ENCODE measurements at places on chromosomes 1 and 21.

DNA sequence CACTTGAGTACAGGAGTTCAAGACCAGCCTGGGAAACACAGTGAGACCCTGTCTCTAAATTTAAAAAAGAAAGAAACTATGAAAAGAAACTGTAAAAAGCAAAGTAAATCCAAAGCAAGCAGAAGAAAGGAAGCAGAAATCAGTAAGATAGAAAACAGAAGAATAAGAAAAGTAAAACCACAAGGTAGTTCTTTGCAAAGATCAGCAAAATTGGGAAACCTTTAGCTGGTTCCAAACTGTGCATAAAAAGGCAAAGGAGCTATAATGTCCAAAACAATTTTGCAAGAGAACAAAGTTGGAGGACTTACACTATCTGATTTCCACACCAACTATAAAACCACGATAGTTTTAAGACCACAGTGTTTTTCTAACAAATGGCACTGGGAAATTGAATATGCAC, 218.8 kb downstream of the RPS6KC1 start:
- no peak for DNase-seq

DNA sequence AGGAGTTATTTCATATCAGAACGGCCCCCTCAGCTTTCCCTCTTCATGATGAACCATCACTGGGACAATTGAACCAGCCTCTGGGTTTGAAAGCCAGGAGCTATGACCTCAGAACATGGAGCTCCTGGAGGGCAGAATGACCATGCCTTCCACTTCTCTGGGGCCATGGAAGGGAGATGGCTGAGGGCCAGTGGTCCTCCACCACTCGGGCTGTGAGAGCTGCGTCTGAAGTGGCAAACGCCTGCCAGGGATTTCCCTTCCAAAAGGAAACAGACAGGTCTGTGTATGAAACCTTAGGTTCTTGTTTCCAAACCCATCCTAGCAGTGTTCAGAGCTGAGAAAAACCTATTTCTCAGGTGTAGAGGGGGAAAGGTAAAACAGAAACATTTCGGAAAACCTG, 22.5 kb downstream of the PKP1 start:
- no peak for DNase-seq

GRCh38 chr1:80540596-80540995, 1260.1 kb upstream of the ADGRL2 start:
- no peak for DNase-seq

- no peak for DNase-seq
These were observed 79.2 kb downstream of the ATP5PO start for GRCh38 chr21:33836408-33836807.

DNA sequence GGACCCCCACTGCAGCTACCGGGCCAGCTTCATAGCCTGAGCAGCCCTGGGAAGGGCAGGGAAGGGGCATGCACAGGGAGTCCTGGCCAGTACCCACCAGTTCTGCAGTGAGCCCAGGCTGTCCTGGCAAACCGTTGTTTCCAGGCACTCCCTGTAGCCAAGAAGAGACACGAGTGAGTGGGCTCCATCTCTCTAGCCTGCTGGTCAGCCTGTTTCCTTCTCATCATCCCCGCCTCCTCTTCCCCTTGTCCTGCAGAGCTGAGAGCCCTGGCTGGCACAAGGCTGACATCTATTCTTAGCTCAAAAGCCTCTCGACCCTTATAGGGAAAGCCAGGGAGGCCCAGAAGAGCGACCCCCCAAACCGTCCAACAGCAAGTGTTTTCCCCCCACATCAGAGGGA, 28.7 kb downstream of the COL16A1 start:
- DNase-seq: no peak

DNA sequence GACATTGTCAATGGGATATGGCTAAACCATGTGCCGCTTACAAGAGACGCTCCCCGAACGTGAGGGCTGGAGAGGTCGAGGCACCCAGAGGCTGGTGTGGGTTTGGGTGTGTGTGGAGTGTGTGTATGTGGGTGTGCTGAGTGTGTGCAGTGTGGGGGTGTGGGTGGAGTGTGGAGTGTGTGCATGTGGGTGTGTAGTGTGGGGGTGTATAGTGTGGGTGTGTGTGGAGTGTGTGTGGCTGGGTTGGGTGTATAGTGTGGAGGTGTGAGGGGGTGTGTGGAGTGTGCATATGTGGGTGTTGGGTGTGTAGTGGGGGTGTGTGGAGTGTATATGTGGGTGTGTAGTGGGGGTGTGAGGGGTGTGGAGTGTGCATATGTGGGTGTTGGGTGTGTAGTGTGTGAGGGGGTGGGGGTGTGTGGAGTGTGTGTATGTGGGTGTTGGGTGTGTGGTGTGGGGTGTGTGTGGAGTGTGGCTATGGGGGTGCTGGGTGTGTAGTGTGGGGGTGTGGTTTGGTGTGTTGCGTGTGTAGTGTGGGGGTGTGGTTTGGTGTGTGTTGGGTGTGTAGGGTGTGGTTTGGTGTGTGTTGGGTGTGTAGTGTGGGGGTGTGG, 42.2 kb downstream of the SLC19A1 start:
- no peak for DNase-seq

GRCh38 chr1:43632135-43632670, 17.7 kb upstream of the KDM4A start:
- DNase-seq: no peak

GRCh38 chr1:40256401-40257084, 1.5 kb upstream of the ZMPSTE24 start:
- DNase-seq: no peak

DNA sequence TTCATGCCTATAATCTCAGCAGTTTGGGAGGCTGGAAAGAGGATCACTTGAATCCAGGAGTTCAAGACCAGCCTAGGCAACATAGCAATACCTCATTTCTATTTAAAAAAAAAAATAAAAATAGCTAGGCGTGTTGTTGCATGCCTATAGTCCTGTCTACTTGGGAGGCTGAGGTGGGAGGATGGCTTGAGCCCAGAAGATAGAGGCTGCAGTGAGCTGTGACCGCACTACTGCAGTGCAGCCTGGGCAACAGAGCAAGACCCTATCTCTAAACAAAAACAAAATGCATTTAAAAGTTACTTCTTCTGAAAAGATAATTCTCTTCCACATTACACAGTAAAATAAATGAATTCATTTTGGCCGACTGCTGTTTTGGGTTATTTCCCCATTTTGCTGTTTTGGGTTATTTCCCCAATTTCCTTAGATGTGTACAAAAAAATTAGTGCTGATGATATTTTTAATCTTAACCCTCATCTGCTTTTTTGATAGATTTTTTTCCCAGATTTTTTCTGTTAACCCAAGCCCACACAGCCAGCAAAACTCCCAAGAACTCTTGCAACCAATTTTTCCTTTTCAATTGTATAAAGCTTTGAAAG, 23.0 kb upstream of the SAMSN1 start:
- DNase-seq: no peak

GRCh38 chr1:62025154-62025553, 169.5 kb upstream of the L1TD1 start:
- no peak for DNase-seq

DNA sequence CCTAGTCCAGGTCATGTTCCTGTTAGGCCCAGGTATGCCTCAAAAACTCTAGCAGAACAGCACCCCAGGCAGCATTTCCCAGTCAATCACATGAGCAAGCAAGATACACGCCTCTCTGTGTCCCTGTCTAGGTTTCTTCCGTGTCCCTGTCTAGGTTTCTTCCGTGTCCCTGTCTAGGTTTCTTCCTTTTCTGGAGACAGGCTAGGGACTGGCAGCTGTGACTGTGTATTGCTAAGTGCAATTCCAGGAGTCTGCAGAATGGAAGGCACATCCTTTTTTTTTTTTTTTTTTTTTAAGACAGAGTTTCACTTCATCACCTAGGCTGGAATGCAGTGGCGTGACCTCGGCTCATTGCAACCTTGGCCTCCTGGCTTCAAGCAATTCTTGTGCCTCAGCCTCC, 77.6 kb downstream of the SETD4 start:
- DNase-seq: no peak

DNA sequence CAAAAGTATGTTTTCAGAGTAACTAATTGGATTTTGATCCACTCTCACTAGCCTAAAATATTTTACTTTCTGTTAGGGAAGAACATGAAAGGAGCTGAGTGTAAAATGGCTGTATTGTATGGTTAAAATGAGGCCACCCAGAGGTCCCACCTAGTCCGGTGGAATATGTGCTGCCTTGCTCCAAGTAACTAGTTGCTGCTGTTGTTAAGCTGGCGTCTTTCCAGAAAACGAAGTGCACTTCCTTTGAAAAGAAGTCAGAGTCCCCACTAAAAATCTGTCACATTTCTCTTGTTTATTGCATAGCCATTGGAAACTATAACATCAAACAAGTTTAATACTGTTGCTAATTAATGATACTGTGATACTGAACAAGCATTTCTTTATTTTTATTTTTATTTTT, 3.2 kb downstream of the SLC25A33 start:
- peak; percentile 15 for DNase-seq

DNA sequence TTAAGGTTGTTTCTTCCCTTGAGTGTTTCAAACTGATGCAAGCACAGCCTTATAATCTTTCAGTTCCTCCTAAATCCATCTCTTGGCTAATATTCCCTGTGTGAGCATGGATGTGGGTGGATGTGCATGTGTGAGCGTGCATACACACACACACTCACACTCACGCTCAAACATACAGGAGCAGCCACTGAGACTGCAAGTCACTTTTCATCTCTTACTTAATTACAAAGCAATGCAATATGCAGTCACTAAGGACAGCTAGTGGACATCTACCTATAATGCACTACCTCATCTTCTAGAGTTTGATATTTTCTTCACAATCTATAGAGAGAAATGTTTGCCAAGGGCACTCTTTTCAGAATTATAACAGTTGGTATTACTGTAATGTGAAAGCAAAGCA, 1.4 kb downstream of the ESRRG start:
- peak; percentile 42 for DNase-seq
